Suppressor macrophage treated with lipopolysaccharide for 4 hours (primary cell): ENCODE measurements at places on chromosomes 11 and 22.
A peak's percentile ranks its signal among the peaks of the same experiment; 100 is the strongest.

- no peak for DNase-seq
These were observed 38.0 kb downstream of the TMEM45B start for GRCh38 chr11:129853518-129854231.

- no peak for DNase-seq
These were observed 26.3 kb downstream of the SYTL2 start for GRCh38 chr11:85784480-85785265.

DNA sequence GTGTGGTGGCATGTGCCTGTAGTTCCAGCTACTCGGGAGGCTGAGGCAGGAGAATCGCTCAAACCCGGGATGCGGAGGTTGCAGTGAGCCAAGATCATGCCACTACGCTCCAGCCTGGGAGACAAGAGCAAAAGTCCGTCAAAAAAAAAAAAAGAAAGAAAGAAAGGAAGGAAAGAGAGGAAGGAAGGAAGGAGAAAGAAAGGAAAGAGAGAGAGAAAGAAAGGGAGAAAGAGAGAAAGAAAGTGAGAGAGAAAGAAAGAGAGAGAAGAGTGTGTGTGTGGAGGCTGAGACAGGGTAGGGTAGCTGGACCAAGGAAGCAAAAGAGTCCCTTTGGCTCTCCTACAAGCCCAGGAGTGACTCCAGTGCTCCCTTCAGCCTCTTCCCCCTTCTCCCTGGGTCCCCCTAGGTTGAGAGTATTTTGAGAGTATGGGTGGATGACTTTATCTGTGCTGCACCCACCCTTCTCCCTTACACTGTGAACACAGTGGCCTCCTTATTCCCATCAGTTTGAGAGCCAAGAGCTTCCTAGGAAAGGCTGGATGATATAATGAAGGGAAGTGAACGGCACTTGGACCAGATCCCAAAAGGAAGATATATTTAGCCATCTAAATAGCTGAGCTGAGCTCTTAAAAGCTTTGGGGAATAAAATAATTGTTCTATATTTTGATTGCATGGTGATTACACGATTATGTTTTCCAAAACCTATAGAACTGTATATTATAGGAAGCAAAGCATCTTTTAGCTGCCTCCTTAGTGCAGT, 9.5 kb upstream of the DENND5A start:
- DNase-seq: no peak

DNA sequence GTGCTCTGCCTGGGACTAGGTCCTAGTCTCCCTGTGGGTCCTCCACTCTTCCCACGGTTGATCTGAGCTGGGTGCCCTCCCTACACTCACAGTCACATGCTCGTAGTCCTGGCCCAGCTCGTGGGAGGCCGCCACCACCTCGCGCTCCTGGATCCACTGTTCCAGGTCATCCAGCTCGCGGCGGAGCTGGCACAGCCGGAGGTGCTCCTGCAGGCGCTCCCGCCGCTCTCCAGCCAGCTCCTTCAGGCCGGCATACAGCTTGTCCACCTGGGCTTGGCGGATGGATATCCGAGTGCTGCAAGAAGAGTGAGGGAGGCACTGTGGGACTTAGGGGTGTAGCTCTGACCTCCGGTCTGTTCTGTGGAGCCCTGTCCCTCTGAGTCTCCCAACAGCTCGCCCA, 14.8 kb upstream of the RBM4B start:
- no peak for DNase-seq

DNA sequence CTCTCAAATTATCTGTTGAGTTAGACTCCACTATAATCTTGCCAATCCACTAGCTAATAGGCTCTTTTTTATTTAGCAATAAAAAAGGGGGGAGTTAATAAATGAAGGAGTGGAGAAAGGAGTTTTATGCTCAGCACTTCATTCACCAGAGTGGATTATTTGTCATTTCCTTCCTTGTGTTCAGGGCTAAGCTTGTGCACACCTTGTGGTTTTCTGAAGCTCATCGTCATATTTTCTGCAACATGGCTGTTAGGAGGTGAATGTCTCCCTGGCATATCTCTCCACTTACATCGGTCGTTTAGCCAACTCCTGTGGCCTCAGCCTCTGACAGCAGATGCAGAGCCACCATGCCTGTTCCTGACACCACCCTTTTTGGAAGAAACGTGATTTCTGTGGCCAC, 83.9 kb upstream of the MTNR1B start:
- DNase-seq: no peak

- DNase-seq: no peak
These were observed 18.8 kb upstream of the BRSK2 start for GRCh38 chr11:1371026-1371325.

GRCh38 chr11:116890193-116890592, 52.8 kb upstream of the APOA1 start:
- DNase-seq: peak; percentile 18

DNA sequence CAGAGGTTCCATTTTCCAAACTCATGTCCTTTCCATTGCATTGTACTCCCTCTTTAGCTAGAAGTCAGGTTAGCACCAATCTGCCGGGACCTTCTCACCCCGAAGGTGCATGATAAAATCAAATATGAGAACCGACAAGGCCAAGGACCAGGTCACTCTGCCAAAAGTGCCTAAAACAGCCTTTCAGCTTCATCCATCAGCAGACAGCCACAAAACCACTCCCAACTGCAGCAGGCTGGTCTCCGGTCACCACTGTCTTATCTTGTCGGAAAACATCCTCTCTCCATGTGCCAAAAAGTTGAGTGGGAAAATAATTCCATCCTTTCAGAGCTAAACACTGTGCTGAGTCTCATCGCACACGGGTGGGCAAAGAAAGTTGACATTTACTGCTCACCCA, 1.4 kb downstream of the PI4KA start:
- DNase-seq: no peak

DNA sequence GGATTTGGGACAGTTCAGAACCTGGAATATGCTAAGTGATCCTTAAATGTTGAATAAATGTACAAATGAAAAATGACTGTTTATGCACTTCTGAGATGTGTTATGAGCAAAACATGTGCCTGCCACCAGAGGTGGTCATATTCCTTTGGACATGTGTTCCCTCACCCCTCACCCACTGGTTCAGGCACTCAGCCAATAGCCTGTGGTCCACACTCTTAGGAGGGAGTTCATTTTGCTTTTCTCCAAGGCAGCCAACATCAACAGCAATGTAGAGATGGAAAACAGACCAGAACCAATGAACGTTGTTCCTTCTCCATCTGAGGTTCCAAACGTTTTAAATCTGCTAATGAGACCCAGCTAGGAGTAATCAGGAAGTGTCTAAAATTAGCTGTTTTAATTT, 44.0 kb downstream of the RPUSD4 start:
- no peak for DNase-seq

DNA sequence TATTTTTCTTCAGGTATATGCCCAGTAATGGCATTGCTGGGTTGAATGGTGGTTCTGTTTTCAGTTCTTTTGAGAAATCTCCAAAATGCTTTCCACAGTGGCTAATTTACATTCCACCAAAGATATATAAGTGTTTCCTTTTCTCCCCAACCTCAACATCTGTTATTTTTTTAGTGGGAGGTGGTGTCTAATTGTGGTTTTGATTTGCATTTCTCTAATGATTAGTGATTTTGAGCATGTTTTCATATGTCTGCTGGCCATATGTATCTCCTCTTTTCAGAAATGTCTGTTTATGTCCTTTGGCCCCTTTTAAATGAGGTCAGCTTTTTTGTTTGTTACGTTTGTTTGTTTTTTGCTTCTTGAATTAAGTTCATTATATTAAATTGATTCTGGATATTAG, 760.2 kb downstream of the KCNA4 start:
- DNase-seq: no peak

DNA sequence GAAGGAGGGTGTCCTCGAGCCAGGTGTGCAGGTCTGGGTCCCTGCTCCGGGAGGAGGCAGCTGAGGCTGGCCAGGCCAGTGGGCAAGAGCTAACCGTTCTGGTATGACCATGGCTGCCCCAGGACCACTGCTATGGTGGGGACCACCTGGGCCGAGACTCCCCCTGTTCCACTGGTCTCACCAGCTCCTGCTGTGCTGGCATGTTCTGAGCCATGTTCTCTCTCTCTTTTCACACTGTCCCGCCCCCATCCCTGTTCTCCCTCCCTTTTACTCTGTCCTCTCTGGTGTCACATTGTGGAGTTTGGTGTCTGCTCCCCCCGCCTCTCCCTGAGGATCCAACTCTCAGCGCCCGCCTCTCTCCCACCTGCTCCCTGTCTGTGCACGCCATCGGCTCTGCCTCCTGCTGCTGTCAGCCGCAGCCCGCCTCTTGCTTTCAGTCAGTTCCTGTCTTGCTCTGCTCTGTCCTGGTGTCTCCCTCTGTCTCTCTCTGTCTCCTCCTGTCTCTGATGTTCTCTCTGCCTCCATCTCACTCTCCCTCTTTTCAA, 66.4 kb downstream of the LRRC32 start:
- no peak for DNase-seq

DNA sequence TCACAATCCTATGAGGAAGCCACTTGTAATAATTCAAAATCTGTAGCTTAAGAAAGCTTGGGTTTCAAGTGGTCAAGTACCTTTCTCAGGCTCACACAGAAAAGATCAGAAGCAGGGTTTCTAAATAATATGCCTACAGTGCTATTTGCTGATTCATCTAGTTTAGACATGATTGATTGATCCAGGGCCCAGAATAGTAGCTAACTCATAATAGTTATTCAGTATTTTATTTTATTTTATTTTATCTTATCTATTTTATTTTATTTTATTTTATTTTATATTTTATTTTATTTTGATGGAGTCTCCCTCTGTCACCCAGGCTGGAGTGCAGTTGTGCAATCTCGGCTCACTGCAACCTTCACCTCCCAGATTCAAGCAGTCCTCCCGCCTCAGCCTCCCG, 15.9 kb upstream of the PANX3 start:
- no peak for DNase-seq

- DNase-seq: no peak
These were observed 28.4 kb upstream of the BMAL1 start for GRCh38 chr11:13249177-13249576.

GRCh38 chr11:70364745-70365543, 33.4 kb upstream of the CTTN start:
- DNase-seq: no peak

GRCh38 chr22:39497429-39497828, 4.7 kb upstream of the MIEF1 start:
- no peak for DNase-seq

DNA sequence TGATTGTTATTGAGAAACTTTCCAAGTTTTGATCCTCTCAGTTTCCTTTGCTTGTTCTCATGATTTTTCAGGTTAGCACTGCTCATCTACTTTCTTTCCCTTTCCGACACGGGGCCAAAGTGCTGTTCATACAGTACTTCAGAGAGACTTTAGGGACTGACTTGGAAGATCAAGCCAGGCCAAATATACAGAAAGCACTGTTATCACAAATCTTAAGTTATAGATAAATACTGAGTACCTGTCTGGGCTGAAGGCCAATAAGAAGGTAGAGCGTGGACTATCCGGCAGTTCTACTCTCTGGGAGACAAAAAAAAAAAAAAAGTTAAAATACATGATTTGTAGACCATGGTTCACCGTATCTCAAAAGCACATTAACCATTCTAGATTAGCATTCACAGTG, 46.2 kb downstream of the AMBRA1 start:
- DNase-seq: no peak

GRCh38 chr11:74989260-74989638, 516 bp downstream of the NEU3 start:
- peak; percentile 59 for DNase-seq

DNA sequence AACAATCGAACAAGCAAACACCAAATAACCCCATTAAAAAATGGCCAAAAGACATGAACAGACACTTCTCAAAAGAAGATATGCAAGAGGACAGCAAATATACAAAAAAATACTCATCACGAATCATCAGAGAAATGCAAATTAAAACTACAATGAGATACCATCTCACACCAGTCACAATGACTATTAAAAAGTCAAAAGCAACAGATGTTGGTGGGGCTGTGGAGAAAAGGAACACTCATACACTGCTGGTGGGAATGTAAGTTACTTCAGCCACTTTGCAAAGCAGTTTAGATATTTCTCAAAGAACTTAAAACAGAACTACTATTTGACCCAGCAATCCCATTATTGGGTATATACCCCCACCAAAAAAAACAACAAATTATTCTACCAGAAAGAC, 51.3 kb upstream of the FLI1 start:
- DNase-seq: no peak

DNA sequence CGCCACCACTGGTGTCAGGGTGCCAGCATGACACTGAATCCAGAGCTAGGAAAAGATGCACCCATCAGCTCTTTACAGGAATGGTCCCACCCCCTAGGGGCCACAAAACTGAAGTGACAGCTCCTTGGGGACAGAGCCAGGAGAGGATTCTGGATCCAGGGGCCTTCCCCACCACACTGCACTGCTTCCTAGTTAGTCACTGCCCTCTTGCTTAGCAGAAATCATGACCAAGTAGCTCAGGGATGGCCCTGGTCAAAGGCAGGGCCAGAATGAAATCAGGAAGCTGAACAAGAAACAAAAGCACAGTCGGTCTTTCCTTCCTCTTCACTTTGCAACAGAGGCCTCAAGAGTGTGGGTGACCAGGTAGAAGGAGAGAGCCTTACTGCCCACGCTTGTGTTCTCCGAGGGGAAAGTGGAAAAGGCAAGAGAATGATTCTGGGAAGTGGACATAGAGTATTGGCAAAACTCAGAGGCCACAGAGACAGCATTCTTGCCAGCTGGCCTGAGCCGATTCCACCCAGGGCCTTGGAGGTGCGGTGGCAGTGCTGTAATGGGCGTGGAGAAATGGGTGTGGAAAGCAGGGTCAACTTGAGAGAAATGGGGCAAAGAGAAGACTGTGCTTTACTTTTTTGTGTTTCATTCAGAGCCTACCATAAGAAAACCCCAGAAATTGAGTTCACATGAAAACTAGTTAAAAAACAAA, 39.8 kb downstream of the KCNJ1 start:
- peak; percentile 37 for DNase-seq

DNA sequence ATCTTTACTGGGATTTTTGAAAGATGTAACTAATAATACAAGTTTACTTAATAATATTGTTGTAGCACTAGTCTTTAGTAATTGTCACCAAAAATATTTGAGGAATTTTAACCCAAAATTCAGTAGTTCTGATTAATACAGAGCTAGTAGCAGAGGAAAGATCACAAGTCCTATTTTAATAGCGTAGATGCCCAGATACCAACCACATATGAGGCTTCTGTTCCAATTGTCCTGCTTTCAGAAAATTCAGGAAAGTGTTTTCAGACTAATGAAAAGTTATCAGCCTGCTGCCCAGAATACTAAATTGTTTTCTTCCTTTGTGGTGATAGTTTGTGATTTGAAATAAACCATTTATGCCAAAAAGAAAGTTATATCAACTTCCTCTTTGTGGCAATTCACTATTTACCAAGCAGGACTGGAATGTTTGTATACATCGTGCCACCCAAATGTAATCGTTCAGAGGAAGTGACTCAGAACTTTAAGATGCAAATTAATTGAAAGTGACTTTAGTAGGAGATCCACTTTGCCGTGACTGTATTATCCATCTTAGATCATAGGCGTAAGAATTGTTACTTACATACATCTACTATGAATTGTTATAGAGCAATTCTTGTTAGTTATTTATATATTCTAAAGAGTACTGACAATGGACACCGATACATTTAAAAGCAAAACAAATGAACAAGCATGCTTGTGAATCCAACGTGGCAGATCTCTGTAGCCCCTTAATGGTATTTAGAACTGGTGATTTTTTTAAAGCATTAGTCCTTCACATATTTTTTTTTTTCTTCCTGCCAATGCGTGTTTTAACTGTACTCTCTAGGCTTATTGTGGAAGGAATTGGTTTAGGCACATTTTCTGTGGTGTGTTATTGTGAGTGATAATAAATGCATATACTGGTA, 231.0 kb downstream of the DDX10 start:
- peak; percentile 72 for DNase-seq
